ENCODE measurements at places on chromosomes 12 and 14.

GRCh38 chr12:108120863-108121165 is 8.3 kb upstream of the WSCD2 start:
- no peak for DNase-seq

DNA sequence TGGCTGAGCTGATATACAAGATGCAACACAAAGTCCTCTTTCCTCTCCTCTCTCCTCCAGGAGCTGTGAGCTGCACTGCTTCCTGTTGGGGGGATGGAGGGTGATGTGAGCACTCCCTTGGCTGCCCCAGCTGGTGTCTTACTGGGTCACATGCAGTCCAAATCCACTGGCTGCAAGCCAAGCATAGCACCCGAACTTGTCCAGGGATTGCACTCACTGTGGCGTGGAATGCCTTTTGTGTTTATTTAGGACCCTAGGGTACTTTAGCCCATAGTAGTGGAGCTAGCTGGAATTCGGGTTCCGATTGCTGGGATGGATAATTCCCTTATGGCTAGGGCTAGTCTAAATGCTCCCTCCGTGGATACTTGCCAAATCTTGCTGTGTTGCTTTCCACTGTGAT is 424.9 kb upstream of the SYT1 start:
- no peak for DNase-seq

DNA sequence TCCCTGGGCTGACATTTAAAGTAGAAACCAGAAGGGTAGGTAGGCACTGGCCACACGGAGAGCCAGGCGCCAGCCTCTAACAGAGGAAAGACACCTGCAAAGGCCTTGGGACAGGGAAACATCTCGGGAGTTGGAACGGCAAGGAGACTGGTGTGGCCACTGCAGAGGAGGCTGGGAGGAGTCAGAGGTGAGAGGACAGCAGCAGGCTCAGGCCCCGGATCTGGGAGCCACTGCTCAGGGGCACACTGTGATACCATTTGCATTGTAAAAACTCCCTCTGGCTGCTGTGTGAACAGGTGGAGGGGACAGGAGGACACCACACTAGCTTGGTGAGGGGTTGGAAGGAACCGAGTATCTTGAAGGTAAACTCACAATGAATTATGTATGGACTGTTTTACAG is 2.7 kb downstream of the ANHX start:
- DNase-seq = no peak

DNA sequence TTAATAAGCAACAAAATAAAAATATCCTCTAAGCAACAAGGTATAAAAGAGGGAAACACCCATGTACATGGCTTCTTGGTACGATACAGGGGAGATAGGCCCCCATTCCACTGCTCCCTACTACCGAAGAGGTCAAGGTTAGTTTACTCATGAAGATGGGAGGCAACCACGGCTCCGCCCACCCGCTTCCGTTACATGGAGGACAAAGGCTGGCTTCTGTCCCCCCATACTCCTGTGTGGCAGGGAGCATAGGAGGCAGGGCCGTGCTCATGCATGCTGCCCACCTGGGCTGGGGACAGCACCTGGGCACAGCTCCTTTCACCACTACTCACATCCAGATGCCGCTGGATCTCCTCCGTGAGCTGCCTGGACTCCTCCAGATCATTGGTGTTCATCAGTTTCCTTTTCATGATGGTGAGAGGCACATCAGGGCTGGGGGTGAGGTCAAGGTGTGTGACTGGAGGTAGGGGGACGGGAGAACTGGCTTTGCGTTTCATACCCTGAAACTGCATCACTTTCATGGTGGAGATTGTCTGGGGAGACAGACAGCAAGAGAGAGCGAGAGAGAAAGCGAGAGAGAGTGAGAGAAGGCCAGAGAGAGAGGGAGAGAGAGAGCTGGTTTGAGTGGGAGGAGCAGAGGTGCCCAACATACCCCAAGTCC is 39.0 kb downstream of the LGMN start:
- no peak for DNase-seq

DNA sequence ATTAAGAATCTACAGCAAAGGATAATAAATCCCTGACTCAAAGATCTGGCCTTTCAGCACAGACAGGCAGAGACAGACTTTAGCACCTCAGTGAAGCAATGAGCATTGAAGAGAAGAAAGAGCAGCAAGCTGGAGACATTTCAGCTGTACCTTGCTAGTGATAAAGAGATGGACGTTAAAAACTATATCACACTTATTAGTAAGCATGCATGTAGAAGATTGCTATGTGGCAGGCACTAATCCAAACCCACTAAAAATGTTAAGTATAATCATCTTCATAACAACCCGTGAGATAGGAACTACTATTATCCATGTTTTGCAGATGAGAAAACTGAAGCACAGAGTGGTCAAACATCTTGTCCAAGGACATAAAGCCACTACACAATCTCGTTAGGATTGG is 1538.3 kb upstream of the FLRT2 start:
- no peak for DNase-seq

DNA sequence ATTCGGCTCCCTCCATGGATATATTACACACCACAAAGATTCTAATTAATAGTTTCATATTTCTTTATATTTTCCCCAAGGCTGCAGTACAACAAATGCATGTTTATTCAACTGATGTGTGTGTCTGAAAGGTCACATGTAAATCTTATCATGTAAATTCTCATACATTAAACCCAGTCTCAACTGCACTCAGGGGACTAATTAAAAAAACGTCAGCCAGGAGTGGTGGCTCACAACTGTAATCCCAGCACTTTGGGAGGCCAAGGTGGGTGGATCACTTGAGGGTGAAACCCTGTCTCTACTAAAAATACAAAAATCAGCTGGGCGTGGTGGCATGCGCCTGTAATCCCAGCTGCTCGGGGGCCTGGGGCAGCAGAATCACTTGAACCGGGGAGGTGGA is 67.8 kb downstream of the MAP3K9 start:
- no peak for DNase-seq

- no peak for DNase-seq
These were observed 16.4 kb upstream of the ARID2 start for GRCh38 chr12:45713078-45713477.

GRCh38 chr14:20684662-20685456 is 499 bp downstream of the RNASE4 start:
- no peak for DNase-seq
